ENCODE measurements at places on chromosomes 1 and 21.

- no peak for DNase-seq
Measured at GRCh38 chr1:7954683-7955082, 6.8 kb upstream of the PARK7 start.

GRCh38 chr1:32755098-32755809 lies 52.7 kb upstream of the SYNC start:
- no peak for DNase-seq

DNA sequence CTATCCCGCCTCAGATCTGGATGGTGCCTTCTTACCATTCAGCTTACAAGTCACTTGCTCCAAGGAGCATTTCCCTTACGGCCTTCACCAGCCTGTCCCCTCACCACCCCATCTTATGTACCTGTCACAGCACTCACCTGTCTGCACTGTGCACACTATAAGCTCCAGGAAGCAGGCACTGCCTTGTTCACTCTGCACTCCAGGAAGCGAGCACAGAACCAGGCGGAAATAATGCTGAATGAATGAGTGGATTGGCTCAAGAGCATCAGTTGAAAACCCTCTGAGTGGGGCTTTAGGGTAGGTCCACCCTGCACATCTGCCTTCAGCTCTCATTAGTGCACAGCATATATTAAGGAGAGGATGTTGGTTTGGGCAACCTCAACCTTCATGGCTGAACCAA lies 8.9 kb upstream of the RYR2 start:
- DNase-seq: no peak

GRCh38 chr1:101363891-101364318 lies 127.1 kb downstream of the S1PR1 start:
- no peak for DNase-seq

DNA sequence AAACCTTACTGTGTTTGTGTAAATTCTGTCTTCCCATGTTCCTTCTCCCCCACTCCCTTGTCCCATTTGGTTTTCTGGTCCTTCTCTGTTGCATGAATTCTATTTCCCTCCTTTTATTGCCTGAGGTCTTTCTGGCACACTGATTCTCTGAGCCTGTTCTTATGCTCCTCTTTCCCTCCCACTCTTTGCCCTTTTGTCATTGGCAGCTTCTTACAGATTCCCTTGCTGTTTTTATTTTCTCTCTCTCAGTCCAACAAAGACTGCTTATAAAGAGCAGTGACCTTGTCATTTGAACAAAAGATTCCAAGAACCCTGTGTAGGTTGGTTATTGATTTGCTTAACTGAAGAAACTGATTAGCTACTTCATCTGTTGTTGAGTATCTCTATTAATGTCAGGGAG lies 49.7 kb downstream of the GPR52 start:
- DNase-seq: no peak

DNA sequence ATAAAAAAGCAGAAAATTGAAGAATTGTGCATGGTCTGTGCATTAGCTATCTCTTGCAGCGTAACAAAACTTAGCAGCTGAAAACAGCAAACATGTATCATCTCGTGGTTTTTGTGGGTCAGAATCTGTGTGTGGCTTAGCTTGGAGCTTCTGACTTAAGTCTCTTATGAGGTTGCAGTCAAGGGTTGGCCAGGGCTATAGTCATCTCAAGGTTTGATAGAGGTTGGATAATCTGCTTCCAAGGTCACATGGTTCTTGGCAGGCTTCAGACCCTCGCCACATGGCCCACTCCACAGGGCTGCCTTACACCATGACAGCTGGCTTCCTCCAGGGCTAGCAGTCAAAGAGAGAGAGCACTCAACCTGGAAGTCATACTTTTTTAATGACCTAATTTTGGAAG lies 35.9 kb downstream of the CNST start:
- DNase-seq: peak; percentile 17

DNA sequence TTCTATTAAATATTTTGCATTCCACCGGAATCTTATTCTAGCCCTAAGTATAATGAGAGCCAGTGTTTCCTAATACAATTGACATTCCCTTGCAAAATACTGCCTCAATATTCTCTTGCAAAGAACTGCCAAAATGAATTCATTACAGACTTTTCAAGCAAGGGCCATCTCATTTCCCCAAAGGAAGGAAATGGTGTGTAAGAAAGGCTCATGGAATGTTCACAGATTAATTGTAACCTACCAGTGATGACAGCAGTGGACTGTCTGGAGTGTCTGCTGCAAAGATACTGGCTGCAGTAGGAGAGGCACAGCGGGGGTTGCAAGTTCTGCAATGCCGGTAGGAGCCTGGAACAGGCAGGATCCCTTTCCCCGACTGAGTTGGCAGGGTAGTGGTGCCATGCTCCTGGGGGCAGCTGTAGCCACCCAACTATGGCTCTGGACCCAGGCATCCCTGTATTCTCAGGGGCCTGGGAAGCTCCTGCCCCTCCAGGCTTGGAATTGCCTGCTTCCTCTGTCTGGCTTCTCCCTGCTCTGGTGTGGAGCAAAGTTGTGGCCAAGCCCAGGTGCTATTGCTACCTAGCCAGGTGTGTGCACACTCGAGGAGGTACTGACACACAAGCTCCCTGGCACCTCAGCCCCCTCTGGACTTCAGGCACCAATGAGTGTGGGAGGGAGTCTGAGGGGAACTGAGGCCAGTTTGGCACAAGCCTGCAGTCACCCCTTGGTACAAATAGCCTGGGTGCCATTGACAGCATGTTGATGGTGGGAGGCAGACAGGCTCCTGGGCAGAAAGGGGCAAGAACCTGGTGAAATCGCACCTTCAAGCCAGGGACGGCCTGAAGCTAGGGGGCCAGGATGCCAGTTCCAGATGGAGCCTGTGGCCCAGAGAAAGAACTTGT lies 1371.0 kb downstream of the KCNT2 start:
- DNase-seq: no peak

- no peak for DNase-seq
Measured at GRCh38 chr1:11519629-11520031, 40.7 kb downstream of the DISP3 start.

DNA sequence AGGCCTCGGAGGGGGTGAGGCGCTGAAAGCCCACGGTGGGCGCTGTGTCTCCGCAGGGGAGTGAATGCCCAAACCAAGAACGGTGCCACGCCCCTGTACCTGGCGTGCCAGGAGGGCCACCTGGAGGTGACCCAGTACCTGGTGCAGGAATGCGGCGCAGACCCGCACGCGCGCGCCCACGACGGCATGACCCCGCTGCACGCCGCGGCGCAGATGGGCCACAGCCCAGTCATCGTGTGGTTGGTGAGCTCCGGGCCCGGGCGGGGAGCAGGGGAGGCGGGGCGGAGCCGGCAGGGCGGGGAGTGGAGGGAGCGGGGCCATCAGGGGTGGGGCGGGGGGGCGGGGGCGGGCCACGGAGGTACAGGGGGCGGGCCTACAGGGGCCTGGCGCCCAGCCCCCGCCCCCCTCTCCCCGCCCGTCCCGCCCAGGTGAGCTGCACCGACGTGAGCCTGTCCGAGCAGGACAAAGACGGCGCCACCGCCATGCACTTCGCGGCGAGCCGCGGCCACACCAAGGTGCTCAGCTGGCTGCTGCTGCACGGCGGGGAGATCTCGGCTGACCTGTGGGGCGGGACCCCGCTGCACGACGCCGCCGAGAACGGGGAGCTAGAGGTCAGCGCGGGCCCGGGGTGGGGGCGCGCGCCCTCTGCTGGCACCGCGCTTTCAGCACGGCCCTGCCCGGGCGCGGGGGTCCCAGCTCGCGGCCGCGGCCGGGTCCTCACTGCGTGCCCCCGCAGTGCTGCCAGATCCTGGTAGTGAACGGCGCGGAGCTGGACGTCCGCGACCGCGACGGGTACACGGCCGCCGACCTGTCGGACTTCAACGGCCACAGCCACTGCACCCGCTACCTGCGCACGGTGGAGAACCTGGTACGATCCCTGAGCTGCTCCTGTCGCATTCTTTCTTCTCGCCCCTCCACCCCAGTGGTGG lies 15.9 kb downstream of the ESPN start:
- DNase-seq: peak; percentile 76

- no peak for DNase-seq
Measured at GRCh38 chr1:14441302-14441741, 157.2 kb upstream of the KAZN start.

DNA sequence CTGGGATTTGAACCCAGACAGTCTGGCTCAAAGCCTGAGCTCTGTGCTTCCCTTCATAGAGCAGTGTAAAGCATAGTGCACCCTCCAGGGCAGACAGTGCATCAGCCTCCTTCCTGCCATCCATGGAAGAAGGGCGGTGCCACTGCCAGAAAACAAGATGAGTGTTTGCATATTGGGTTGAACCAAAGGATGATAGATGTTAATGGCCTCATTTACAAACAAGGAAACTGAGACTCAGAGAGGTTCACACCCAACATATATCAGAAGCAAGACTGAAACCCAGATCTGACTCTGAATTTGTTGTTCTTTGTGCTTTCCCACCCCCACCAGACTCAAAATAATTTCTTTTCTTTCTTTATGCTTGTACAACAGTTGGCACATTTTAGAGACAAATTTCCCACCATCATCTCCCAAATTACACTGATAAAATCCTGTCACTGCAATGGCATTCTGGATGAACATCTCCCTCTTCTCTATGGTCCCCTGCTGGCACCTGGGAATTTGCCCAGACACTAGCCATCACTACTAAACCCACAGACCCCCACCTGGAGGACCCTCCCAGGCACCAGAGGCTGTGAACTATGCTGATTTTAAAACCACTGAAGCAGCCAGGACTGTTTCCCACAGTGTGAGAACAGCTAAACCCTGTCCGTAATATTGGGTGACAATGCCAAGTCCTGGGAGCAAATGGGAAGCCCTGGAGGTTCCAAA lies 45.4 kb upstream of the MPZL1 start:
- no peak for DNase-seq

- DNase-seq: no peak
Measured at GRCh38 chr1:168285971-168286927, 5.6 kb downstream of the TBX19 start.

GRCh38 chr1:43430831-43431230 lies 22.9 kb downstream of the HYI start:
- DNase-seq: no peak

DNA sequence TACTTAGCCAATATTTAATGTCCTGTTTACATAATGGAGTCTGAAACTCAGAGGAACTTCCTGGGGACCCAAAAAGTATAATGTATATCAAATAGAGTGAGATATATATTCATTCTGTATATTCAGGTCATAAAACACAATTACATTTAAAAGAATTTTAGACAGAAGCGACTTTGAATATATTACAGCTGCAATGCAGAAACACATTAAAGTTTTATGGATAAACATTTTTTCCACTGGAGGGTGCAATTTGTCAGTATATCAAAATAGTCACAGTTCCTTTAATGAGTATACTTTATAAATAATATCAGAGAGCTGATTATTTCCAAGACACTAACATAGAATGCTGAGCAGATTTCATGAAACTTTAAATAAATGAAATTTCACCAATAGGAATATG lies 43.9 kb upstream of the CRB1 start:
- DNase-seq: no peak

GRCh38 chr21:35895598-35895997 lies 164.7 kb downstream of the SETD4 start:
- no peak for DNase-seq

GRCh38 chr1:209989525-209989924 lies 51.5 kb downstream of the SYT14 start:
- DNase-seq: no peak

Measured in CD4-positive, alpha-beta T cell treated with Interleukin-4 for 1 hour (primary cell).